Thymus (tissue), 14 donors: ENCODE measurements at places on chromosomes 11 and 22. TPM values are rescaled to one million over a fixed set of nuclear protein-coding genes. Genes with fewer than 3 reads are reported as not detected.
A peak's percentile ranks its signal among the peaks of the same experiment; 100 is the strongest.

DNA sequence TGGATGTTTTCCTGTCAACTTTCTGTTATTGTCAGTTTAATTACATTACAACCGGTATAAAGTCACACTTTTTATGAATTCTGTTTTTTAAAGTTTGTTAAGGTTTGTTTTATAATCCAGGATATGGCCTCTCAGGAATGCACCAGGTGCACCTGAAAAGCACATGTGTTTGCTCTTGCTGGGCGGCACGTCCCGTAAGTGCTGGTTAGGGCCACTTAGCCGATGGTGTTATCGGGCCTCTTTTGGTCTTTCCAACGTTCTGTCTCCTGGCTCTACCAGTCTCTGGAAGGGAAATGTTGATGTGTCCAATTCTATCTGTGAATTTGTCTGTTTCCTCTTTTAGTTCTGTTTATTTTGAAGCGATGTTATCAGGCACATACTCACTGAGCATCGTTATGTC, 695.7 kb downstream of the BRD1 start:
- H3K27me3 ChIP-seq, result no peaks in the 10 kb centered on the region
- DNase-seq, result no peak
- H3K27ac ChIP-seq, result no peak overlapping the region
- H3K36me3 ChIP-seq, result no peaks in the 10 kb centered on the region

DNA sequence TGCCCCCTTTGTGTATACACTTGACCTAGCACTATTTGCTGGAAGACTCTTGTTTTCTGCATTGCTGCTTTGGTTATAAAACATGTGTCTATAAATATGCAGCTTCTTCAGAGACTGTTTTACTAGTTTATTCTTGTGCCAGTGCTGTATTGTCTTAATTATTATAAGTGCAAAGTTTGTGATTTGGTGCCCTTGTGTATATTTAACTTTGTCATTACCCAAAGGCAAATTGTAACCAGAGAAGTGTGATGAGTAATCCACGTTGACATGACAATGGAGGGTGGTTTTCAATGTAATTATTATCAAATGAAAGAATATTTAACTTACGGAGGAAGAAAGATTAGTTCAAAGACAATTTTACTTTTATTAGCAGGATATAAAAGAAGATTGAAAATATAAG, 75.0 kb upstream of the PRODH start:
- no peak overlapping the region for H3K4me3 ChIP-seq
- H3K36me3 ChIP-seq, result no peaks in the 10 kb centered on the region
- no peaks in the 10 kb centered on the region for H3K4me1 ChIP-seq

DNA sequence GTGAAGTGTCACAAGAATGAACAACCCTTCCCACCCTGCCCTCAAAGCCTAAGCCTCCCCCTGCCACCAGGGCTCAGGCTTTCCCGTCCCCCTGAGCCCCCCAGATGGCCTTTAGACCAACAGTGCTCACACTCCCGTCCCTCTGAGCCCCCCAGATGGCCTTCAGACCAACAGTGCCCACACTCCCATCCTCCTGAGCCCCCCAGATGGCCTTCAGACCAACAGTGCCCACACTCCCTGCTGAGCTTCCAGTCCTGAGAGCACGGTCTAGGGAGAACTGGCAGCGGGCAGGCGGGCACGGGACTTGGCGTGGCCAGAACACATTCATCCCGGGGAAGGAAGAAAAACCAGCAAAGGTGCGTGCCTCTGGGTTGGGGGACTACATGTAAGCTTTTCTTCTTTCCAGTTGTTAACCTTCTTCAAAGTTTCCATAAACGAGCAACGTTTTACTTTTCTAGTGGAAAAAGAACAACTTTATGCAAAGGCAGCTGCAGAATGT, 2.5 kb downstream of the MRGPRG start:
- H3K36me3 ChIP-seq, result no peaks in the 10 kb centered on the region
- peaks cover 43% of the 10 kb centered on the region for H3K27me3 ChIP-seq

ZNF214 gene
- total RNA-seq, result 0.57 TPM

- H3K4me1 ChIP-seq, result no peaks in the 10 kb centered on the region
- no peaks in the 10 kb centered on the region for H3K36me3 ChIP-seq
- H3K27me3 ChIP-seq, result no peaks in the 10 kb centered on the region
- H3K4me3 ChIP-seq, result no peak overlapping the region
- DNase-seq, result no peak
Measured at GRCh38 chr11:91258876-91259275, 965.7 kb upstream of the FAT3 start.

- peaks cover 6% of the 10 kb centered on the region for H3K4me1 ChIP-seq
- no peak for DNase-seq
- no peak overlapping the region for H3K27ac ChIP-seq
- H3K27me3 ChIP-seq, result no peaks in the 10 kb centered on the region
Measured at GRCh38 chr22:29393019-29393608, 4.7 kb upstream of the AP1B1 start.

CNTF gene
- 0.66 TPM for total RNA-seq

FIBIN gene
- total RNA-seq, result 1.9 TPM

DNA sequence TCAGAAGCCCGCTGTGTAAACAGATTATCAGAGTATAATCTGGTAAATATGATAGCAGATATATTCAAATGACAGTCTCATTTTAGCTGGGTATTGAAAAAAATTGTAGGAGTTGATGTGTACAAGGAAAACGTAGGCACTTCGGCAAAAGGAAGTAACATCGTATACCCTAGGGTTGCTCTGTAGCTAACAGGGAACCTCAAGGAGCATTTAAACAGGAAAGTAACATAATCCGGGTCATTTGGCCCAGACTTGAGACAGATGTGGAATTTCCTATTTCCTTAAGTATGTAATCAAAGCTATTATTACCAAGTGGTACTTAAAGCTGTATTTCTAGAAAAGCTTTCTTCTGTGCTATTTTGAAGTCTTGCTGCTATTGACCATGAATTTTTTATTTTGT, 215.6 kb downstream of the DDX10 start:
- no peak overlapping the region for H3K4me3 ChIP-seq
- no peaks in the 10 kb centered on the region for H3K27me3 ChIP-seq
- no peak overlapping the region for H3K27ac ChIP-seq
- no peaks in the 10 kb centered on the region for H3K4me1 ChIP-seq
- no peak for DNase-seq

DNA sequence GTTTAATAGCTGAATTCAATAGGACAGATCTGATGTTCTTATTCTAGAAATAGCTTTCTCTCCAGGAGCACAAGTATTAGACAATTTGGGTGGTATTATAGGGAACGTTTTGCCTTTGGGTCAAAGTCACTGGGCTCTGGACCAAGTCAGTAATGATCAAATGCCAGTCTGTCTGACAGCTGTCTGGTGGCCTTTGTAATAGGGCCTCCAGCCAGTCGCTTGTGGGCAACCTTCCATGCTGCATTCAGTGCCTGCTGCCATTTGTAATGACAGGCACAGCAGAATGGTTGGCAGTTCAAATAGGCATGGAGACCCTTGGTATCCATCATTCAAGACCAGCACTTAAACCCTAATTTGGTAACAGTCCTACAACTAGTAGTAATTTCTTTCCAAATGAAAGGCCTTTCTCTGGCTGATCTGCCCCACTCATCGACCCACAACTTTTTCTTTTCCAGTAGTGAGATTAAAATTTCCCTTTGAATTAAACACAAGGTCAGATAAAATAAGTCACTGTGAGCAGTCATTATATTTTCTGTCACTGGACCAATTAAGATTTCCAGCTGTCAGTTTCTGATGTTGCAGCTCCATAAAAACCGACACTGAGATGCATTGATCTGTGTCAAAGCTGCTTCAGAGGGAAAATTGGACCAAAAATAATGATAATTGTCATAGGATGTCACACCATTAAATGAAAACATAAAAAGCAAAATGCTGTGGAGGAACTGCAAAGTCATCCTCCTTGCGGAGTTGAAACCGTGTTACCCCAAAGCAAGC, 1038.1 kb downstream of the LRRC4C start:
- no peak overlapping the region for H3K27ac ChIP-seq
- H3K36me3 ChIP-seq, result no peaks in the 10 kb centered on the region
- H3K4me1 ChIP-seq, result no peaks in the 10 kb centered on the region
- no peak overlapping the region for H3K4me3 ChIP-seq

LARGE1 gene
- 3.1 TPM for total RNA-seq

DNA sequence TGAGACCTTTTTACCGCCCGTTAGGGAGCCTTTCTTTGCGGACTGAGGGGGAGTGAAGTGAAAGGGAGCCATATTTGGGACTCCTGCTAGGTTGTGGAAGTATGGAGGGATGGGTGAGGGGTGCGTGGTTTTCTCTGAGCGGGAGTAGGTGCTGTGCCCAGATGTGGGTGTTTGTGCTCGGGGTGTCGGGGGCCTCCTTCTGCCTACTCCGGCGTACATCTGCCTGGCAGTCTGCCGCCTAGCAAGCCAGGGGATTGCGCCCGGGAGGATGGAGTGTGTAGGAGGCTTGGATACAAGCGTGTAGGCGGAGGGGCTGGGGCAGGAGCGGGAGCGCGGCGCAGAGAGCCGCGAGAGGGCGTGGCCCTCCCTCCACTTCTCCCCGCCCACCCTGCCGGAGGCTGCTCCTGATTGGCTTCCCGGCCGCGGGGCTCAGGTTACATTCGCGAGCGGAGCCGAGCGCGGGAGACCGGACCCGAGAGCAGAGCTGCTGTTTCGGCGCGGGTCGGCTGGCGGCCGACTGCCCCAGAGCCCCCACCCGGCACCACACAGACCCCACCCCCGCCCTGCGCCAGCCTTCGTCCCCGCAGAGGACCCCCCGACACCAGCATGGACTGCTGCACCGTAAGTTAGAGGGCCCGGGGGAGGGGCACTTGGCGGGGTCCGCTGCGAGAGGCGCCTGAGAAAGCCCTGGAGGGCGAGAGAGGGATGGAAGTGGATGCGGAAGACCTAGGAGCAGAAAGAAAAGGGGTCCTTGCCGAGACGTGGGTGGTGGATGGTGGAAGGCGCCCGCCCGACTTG, at the start of gene NRGN:
NRGN (plus strand) TSS at position 464 of the 798 bp plus-strand sequence; CDS start at position 607, 143 bp downstream.
- no peaks in the 10 kb centered on the region for H3K36me3 ChIP-seq
- H3K4me1 ChIP-seq, result peaks cover 28% of the 10 kb centered on the region
- peak within 1 kb of the TSS; percentile 50 for H3K4me3 ChIP-seq
- no peak for DNase-seq
- H3K27ac ChIP-seq, result no peak within 1 kb of the TSS

DNA sequence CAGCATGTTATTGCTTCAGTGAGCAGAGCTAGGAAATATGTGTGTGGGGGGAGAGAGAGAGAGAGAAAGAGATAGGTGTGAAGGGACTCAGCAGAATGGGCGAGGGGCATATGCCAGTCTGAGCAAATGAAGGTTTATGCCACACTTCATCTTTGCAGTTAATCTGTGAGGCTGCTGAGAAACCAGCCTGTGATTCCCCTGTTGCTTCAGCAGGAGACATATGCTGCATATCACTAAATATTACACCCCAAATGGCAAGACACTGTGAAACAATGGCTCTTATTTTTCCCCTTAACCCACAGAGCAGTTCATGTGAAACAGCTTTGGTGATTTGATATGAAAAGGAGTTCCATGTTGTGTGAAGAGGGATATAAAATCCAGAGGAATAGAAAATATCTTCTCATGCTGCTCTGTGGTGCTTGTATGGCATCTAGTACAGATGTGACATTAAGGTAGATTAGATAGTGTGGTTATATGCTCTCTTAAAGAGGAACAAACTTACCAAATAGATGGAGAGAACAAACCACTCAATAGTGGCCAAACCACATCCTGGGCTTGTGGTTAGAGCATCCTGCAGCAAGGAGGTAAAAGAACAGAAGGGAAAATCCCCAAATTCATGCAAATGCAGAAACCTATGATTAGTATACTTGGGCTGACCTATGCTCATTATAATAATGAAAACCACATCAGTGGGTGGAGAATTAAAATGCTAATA, 864.2 kb downstream of the FAM181B start:
- peak overlapping the region; percentile 36 for H3K27ac ChIP-seq
- peaks cover 3% of the 10 kb centered on the region for H3K4me1 ChIP-seq
- H3K36me3 ChIP-seq, result no peaks in the 10 kb centered on the region
- DNase-seq, result peak; percentile 55

GRCh38 chr22:36741204-36741793, 34.6 kb downstream of the IFT27 start:
- no peaks in the 10 kb centered on the region for H3K36me3 ChIP-seq
- no peak overlapping the region for H3K4me3 ChIP-seq
- no peaks in the 10 kb centered on the region for H3K27me3 ChIP-seq
- no peak overlapping the region for H3K27ac ChIP-seq
